Activated T-cell treated with anti-CD3 and anti-CD28 coated beads, Interleukin-2, amount 50 U/mL, for 72 hours (primary cell): ENCODE measurements at places on chromosomes 4 and X. TPM values are rescaled to one million over a fixed set of nuclear protein-coding genes. Genes with fewer than 3 reads are reported as not detected.
A peak's percentile ranks its signal among the peaks of the same experiment; 100 is the strongest.

The RNF4 gene
- total RNA-seq, result 97.0 TPM

The ASB11 gene
- total RNA-seq, result not detected

DNA sequence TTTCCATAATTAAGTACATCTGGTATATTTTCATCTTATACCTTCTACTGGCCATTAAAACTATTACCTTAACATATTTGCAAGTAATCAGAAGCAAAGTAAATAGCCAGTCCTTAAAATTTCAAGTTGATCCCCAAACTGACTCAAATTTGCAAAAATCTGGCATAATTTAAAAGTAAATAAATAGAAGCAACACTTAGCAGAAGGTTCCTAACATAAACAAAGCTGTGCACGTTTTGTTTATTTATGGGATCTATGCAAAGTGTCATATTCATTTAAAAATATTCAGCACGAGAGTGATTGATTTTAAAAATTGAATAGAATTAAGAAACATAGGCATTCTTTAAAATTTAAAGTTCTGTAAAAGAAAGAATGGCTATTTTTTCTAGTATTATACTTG lies 9.8 kb upstream of the CXXC4 start:
- DNase-seq, result no peak

DNA sequence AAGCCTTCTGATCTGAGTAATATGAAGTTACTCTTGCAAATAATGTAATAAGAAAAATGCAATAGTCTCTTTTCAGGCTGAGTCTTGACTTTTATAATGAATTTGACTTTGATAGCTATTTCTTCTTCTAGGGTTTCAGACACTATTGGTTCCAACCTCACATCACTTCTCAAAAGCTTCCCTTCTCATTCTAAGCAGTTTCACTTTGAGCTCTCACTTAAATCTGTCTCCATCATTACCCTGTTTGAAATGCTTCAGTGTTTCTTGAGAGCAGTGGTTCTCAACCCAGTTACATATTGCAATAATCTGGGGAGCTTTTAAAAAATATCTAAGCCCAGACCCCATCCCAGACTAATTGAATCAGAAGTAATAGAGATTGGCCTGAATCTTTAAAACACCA lies 40.5 kb upstream of the BMP2K start:
- no peak for DNase-seq

DNA sequence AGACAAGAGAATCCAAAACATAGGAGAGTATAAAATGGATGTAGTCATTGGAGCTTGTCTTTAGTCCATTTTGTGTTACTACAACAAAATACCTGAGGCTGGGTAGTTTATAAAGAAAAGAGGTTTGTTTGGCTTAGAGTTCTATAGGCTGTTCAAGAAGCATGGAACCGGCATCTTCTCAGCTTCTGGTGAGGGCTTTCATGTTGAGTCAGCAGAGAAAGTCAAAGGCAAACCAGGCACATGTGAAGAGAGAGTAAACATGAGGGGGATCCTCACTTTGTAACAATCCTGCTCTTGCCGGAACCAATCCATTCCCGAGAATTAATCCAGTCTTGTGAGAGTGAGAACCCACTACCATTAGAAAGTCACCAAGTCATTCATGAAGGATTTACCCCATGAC lies 8.1 kb upstream of the HCCS start:
- DNase-seq, result peak; percentile 8

DNA sequence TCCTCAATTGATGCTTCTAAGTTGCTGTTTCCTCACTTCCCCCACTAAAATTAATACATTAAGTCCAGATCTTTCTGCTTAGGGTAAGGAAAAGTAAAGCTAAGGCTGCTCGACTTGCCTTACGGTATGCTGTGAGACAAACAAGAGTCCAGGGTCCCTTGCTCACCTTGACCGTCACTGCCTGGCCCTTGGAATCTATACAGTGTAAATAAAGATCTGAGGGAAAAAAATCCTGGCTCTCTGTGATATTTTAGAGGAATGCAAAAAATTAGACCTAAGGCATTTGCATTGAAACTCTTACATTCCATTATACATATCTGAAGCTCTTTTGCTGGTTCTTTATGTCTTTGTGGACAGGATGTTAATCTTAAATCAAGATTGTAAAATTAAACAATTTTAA lies 129.6 kb upstream of the HCCS start:
- no peak for DNase-seq

GRCh38 chr4:27360790-27361267 lies 500.2 kb downstream of the STIM2 start:
- DNase-seq, result no peak
